ENCODE measurements at places on chromosomes 2 and 18.
A peak's percentile ranks its signal among the peaks of the same experiment; 100 is the strongest.

- peak; percentile 61 for DNase-seq
These were observed 58.0 kb upstream of the EML6 start for GRCh38 chr2:54665436-54665856.

GRCh38 chr2:219569041-219569440 lies 2.3 kb downstream of the OBSL1 start:
- no peak for DNase-seq

- DNase-seq = no peak
These were observed 566.2 kb downstream of the IRS1 start for GRCh38 chr2:226233388-226233787.

DNA sequence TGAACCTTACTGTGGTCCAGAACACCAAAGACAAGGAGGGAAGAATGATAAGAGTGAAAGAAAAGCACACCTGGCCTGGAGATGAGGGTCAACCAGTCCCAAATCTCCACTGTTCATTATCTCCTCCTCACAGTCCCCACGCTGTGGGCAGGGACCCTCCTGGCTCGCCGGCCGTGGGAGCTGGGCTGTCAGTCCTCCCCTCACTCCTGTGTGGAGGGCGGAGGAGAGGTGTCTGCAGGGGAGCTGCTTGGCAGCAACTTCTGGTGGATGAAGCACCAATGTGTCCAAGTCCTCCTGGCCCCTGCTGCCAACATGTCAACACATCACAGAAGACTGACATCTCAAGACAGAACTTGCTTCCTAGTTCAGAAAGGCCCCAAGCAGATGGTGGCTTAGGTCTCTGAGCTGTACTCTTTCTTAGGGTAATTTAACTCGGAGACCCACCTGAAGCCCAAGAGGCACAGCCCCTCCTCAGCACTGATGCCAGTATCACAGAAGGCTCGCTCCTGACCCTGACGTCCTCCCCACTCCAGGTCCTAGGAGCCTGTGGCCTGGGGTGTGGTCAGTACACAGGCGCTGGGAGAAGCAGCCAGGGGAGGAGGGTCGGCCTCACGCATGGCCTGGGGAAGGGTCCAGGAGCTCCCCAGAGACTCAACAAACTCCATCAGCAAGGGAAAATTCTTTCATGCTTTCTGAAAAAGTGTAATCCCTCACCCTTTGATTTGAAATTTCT lies 54.5 kb downstream of the PARD6G start:
- DNase-seq = no peak

DNA sequence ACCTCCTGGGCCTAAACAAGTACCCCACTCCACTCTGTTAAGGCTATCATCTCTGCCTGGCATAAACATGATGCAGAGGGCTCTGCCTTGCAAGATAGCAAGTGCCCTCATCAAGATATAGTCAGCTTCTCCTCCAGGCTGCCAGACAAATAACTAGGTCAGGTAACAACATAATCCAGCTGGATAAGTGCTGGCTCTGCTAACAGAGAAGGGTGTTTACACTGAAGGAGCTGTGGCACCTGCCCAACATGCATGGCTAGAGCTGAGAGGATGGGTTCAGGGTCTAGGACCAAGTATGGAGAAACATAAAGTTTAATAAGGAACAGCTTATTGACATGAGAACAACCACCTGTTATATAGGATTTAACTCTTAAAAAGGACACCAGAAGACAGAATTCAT lies 42.8 kb downstream of the DLGAP1 start:
- no peak for DNase-seq

DNA sequence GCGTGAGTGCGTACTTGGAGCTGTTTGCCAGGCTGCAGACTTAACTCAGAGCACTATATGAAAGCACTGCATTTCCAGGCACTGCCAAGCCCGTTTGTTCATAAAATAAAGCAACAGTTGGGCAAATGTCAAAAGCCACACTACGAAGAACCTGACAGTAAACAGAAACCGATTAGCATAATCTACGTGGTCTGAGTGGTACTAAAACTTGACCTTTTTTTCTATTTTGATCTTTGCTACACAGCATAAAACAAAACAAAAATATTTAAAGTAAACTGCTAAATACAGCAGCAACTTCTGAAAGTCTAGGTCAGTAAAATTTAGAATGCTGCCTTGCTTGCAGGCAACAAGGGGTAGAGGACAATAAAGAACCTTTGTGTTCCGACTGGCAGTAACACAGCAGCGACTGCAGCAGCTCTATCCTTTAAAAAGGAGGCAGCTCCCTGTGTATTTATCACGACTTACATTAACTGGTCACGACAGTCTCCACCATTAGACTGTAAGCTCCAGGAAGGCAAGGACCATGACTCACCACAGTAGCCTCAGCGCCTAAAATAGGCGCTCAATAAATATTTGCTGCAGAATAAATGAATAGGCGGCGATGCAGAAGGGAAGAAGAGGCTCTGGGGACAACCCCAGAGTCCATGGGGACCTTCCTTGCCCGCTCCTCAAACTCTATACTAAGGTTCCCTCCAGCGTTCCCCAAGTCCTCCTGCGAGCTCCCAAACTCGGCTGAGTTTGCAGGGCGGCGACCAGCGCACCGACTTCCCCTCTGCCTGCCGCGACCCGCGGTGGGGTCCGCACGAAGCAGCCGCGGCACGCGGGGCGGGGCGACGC lies 902 bp downstream of the SS18 start:
- no peak for DNase-seq

GRCh38 chr2:180006781-180007579 lies at the start of gene CWC22:
TSS of gene CWC22 (minus strand) at chr2:180007297. CDS start at chr2:179993341, 13,956 bp downstream.
- peak; percentile 76 for DNase-seq

Data from stimulated activated CD4-positive, alpha-beta T cell treated with anti-CD3 and anti-CD28 coated beads, Interleukin-12 subunit alpha, Interleukin-12 subunit beta, amount 100 ng/mL, for 48 hours (primary cell).